ENCODE measurements at places on chromosomes 2 and 18.

GRCh38 chr2:29317077-29317517 is 201.9 kb downstream of the CLIP4 start:
- peak; percentile 95 for DNase-seq

DNA sequence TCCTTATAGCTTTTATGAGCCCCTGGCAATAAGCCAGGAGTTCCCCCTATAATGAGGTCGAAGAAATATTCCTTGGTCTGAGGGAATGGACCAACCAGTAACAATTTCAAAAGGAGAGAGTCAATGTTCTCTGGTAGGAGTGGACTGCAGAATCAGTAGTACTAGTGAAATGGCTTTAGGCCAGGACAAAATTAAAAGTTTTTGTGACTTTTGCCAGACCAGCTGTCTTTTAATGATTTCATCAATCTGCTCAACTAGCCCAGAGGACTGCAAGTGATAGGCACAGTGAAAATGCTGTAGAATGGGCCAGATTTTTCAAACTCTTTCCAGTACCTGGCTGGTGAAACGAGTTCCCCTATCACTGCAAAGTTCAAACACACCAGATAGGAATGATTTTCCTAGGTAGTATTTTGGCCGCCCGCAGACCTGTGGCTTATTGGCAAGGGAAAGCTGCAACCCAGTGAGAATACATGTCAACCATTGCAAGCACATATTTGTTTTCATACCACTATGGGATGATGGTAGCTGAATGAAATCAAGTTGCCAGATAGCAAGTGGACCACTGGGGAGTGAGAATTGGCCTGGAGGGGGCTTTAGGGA is 45.5 kb downstream of the CERS6 start:
- DNase-seq, result no peak

GRCh38 chr2:173457366-173457765 is 102.7 kb downstream of the CDCA7 start:
- no peak for DNase-seq

DNA sequence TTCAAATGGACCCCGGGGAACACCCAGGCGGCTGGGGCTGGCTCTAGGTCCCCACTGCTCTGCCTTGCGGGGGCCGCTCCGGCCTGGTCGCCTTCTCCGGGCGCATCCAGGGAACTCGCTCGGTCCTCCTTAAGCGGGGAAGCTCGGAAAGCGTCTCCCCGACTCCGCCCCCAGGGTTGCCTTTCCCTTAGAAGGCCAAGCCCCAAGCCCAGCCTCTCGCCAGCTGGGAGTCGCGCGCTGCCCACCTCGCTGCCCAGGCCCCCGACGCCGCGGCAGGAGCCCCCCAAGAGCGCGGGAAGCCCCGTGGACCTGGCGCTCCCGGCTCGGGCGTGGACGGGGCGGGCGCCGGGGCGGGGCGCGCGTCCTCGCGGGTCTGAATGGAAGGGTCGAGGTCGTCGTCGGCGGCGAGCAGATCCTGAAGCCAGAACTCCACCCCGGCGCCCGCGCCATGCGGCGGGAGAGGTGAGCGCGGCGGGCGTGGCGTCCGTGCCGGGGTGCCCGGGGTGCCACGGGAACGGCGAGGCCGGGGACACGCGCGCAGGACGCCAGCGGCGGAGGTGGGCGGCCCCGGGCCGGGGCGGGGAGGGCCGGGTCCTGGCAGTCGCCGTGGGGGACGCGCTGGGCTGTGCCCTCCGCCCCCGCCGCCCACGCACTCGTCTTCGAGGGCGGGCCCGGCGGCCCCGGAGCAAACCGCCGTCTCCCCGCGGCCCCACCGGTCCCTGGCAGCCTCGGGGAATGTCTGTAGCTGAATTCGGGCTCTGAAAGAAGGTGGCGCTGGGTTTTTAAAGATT is at the start of gene BOK:
TSS of gene BOK (plus strand) at position 214 of the 791 bp plus-strand sequence. CDS start 739 bp downstream, outside the sequence.
- peak; percentile 74 for DNase-seq

GRCh38 chr2:152740743-152741328 is 22.4 kb downstream of the ARL6IP6 start:
- DNase-seq, result peak; percentile 30

- no peak for DNase-seq
These were observed 317.9 kb upstream of the TANK start for GRCh38 chr2:160842286-160842685.

DNA sequence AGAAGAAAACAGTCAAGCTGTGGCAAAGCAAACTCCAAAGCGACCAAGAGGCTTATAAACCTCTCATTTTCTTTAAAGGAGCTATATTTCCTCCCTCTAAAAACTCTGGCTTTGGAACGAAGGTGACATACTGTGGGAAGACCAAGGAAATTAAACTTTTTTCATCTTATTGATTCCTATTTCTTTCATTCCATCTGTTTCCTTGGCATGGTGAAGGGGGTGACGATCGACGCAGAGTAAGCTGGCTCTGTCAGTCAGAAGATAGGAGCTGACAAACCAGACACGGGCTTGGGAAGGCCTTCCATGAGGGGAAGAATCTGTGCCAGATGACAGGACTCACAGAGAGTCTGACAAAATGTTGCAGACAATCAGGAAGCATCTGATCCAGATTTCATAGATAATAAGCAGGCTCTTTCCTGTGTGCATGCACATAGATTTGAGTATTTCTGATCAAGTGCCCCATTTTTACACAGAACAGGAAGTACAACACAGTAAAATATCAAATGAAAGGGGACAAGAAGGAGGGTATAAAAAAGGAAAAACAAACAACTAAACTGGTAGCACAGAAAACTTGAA is 261.7 kb downstream of the SATB2 start:
- no peak for DNase-seq

DNA sequence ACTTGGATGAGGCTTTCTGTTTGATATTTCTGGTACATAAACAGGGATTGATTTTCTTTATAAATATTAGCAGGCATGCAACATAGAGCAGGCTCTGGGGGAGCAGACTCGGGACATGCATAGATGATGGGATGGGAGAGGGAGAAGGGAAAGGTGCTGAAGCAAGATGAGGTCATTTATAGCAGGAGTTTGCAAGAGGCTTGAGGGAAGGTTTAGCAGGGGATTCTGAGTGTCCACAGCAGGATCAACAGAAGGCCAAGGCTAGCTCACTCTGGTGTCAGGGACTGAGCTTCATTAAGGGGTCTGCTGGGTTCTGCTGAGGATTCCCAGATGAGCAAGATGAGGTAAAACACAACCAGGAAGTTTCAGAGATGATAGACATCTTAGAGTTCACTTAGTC is 309.1 kb upstream of the CELF4 start:
- DNase-seq, result no peak

DNA sequence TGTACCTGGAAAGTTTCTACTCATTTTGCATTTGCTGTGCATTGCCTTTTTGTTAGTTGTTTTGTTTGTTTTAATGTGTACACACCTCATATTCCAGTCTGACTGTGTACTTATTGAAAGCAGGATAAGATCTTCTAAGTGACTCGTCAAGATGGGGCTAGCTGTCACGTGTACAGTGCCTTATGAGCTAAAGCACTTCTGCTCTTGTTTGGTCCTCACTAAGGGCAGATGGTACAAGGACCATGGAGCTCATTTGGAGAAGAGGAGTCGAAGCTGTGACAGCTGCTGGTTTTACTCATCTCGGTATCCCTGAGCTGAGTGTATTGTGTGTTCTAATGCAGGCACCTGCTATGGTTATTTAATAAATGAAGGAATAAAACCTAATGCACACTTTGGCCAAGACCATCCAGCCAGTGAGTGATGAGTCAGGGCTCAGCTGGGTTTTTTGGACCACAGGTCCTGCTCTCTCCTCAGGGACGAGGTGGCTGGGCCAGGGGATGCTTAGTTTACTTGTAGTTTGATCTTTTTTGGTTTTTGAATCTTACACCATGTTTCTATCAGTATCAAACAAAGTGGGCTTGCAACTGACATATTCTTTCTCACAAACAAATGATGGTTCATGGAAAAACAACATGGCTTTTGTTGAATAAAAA is 152.5 kb upstream of the APCDD1 start:
- DNase-seq, result no peak

GRCh38 chr2:25265802-25266201 is 75.9 kb downstream of the DNMT3A start:
- DNase-seq, result no peak

DNA sequence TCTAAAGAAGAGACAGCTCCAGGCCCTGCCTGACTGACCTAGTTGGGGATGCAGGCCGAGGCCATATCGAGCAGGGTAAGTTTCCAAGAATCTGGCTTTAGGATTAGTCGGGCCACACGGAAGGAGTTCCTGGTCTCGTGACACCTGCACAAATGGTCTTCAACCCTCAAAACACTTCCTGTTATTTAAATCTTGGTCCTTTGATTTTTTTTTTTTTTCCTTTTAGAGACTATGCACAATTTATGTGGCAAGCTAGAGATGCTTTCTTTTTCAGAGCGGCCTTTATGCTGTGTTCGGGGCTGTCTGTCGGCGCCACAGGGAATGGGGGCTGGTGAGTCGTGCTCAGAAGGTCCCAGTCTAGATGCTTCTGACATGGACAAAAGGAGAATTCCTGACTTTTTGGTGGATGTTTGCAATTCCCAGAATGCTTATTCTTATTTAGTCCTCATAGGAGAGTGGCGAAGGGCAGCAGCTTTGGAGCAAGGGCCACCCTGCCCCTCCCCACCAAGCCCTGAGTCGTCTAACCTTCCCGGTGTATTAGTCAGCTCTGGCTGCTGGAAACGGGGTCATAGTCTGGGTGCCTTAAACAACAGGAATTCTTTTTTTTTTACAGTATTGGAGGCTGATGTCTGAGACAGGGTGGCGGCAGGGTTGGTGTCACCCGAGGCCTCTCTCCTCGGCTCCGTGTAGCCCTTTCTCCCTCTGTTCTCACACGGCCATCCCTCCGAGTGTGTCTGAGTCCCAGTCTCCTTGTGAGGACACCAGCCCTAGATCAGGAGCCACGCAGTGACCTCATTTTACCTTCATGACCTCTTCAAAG is 27.4 kb downstream of the HPCAL1 start:
- DNase-seq, result peak; percentile 80

DNA sequence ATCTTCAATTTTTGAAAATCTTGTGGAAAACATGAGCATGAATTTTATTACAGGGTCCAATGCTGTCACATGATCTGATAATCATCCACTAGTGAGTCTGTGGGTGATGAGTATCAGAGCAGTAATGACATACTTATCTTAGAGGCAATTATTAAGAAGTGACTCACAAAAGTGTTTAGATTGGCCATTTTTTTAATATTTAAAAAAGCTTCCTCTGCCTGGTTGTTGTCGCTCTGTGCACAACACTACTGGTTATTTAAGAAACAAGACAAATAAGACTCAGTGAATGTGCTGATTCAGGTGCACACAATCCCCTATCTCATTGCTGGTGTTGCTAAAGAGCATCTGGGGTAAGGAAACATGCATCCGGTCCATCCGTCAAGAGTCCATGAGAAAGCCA is 665.8 kb upstream of the ZEB2 start:
- peak; percentile 81 for DNase-seq

DNA sequence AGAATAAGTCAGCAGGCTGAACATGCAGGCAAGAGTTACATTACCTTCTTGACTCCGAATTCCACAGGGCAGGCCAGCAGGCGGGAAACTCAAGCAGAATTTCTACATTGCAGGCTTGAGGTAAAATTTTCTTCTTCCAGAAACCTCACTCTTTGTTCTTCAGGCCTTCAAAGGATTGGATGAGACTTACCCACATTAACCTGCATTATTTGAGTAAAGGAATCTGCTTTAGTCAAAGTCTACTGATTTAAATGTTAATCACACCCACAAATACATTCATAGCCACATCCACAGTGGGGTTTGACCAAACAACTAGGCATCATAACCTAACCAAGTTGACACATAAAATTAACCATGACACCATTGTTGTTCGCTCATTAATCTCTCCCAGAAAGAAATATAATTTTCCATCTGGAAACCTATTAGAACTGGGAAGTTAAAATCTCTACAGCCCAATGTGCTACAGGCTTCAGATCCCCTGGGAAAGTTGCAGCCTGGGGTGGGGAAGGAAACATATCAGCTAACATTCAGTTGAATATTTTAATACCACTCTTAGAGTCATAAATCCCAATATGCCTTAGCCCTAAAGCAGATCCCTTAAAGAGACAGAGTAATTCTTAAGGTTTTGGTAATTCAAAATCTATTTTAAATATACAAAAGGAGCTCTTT is 468.2 kb upstream of the TNP1 start:
- DNase-seq, result peak; percentile 52

- no peak for DNase-seq
These were observed 14.5 kb upstream of the SIX3 start for GRCh38 chr2:44926957-44927356.

DNA sequence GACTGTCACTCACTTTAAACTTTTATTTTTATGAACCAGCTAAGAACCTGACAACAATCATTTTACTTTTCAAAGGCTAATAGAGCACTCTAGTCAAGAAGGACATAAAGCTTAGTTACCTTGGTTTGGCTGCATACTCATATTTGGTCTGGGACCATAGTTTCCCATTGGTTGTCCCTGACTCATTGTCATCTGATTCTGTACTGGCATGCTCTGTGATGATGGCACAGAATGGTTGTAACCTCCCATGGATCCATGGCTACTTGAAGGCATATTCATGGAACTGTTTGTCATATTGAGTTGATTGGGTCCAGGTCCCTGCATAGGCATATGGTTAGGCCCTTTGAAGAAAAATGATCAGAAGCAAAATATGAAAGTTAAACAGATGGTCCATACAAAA is 37.9 kb downstream of the SS18 start:
- no peak for DNase-seq

DNA sequence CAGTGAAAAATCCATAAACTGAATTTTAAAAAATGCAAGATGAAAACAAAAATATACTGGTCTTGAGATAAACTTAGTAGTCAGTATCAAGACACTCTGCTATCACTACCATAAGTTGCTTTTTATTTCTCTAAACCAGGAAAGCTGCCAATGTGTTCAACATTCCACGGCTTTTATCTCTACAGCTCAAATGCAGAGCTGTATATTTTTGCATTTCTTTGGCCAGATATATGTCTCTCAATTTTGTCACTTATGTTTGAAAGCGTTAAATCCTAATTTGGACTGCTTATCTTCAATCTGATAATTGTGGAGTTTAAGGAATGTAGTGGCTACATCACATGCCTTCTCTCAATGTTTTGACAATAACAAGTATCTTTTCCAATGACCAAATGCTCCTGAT is 609.5 kb downstream of the EPHA4 start:
- DNase-seq, result peak; percentile 72

GRCh38 chr2:184743096-184743495 is 144.8 kb downstream of the ZNF804A start:
- peak; percentile 52 for DNase-seq
